ENCODE measurements at places on chromosomes 4 and X.

- DNase-seq = no peak
These were observed 172.9 kb downstream of the PTTG2 start for GRCh38 chr4:38132843-38133662.

DNA sequence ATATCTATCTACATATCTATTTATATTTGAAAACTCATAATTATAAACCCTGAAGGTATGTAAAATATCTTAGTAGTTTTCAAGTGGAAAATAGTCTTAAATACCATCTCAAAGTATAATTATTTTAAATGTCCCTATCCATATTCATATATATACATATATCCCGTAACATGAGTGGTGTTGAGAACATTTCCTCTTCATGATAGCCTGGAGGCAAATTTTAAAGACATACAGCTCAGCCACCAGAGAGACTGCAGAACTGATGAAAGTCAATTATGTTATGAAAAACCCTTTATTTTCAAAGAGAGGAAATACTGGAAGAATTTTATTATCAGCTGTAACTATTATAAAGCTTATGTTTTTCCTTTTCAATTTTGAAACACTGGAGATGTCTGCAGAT lies 1806.7 kb upstream of the PCDH7 start:
- DNase-seq = no peak

- no peak for DNase-seq
These were observed 744.1 kb downstream of the FAM133A start for GRCh38 chrX:94418065-94418464.

GRCh38 chr4:26351685-26352084 lies 30.9 kb downstream of the RBPJ start:
- DNase-seq = no peak

DNA sequence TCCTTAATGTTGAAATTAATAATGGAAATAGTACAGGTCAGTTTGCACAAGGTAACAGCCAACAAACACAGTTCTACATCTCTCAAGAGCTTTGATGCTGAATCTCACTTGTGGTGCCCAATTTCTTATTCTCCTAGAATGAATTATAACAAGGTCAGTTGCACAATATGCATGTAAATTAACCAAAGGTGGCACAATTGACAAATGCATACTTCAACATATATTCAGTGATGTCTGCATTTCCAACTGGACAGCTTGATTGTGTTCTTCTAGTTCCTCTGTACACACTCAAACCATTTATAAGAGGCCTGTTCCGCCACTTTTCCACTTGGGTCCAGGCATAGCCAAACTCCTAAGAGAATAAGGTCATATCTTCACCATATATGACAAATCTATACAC lies 210.3 kb upstream of the EPHA5 start:
- no peak for DNase-seq

Measured in T-helper 2 cell (primary cell).